NCI-H1417 treated with DMSO at 0.1 percent for 48 hours (cell line): ENCODE measurements at places on chromosomes 16 and 17.

DNA sequence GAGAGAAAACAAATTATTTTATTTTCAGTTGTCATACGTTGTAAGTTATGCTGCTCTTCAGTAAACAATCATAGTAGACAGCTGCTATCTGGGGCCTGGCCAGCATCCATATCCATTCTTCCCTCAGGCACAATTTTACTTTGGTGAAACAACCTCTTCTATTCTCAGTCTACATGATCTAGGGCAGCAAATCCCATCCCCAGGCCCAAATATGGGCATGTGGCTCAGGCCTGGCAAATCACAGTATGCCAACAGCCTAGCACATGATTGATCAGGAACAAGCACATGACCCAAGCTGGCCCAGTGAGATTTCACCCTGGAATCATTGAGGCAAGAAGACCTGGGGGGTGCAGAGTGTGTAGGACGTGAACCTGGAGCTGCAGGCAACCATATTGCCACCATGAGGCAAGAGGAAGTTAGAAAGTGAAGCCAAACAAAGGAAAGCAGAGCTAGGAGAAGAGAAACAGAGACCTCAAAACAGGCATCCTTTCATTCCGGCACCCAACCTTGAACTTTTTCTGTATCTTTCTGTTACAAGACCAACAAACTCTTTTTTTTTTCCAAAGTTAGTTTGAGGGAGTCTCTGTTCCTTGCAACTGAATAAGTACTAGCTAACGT is 10.3 kb upstream of the ABCC12 start:
- DNase-seq, result no peak

DNA sequence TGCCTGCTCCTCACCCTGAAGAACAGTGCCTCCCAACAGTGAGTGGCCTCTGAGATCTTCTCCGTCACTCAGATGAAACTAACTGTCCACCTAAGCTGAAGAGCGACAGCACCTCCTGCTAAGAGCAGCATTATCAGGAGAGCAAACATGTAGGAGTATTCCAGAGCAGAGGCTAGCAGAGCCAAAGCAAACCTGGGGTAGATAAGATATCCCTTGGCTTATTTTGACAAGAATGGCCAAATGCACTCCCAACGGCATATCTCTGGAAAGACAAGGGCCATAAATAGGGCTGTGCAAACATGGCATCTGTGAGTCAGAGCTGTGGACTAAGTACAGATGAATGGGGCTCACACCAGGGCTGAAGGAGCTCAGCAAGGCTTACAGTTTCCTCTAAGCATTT is 96.3 kb downstream of the NDEL1 start:
- DNase-seq, result no peak

- no peak for DNase-seq
Observed at GRCh38 chr17:7111784-7112509, 2.7 kb downstream of the ASGR2 start.

- DNase-seq, result no peak
Observed at GRCh38 chr17:59361916-59362810, 30.7 kb downstream of the YPEL2 start.

- no peak for DNase-seq
Observed at GRCh38 chr17:39027455-39028035, 60.3 kb upstream of the FBXO47 start.

GRCh38 chr16:6684076-6684673 is 648.5 kb upstream of the RBFOX1 start:
- DNase-seq, result no peak

GRCh38 chr17:29109477-29110371 is 66.8 kb downstream of the PIPOX start:
- no peak for DNase-seq

DNA sequence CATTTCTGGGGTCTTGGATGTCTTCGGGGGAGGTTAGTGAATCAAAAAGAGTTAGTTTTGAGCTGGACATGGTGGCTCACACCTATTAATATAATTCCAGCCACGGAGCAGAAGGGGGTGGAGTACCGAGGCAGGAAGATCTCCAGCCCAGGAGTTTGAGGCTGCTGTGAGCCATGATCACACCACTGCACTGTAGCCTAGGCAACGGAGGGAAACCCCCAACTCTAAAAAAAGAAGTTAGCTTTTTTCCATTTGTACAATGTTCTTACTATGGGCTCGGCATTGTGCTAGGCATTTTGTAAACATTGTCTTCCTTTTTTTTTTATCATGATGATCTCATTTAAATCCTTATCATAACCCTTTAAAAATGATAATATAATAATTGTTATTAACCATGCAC is 8.3 kb upstream of the SNF8 start:
- DNase-seq, result no peak

- no peak for DNase-seq
Observed at GRCh38 chr17:82242977-82243647, 14.3 kb downstream of the SLC16A3 start.

DNA sequence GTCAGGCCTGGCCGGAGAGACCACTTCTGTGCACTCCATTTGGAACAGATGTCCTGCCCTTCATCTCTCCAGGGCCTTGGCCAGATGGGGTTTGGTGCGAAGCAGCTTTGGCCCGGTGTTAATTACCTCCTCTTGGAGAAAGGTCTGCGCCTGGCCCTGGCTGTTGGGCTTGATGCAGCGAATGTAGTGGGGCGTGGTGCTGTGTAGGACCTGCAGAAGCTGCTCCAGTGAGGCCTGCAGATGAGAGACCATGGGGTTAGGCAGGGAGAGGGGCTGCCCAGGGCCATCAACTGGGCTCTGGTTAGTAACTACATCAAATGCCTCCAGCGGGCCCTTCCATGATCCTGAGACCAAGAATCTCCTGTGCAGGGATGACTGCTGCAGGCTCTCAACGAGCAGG is 18.7 kb downstream of the ZNHIT3 start:
- DNase-seq, result no peak

DNA sequence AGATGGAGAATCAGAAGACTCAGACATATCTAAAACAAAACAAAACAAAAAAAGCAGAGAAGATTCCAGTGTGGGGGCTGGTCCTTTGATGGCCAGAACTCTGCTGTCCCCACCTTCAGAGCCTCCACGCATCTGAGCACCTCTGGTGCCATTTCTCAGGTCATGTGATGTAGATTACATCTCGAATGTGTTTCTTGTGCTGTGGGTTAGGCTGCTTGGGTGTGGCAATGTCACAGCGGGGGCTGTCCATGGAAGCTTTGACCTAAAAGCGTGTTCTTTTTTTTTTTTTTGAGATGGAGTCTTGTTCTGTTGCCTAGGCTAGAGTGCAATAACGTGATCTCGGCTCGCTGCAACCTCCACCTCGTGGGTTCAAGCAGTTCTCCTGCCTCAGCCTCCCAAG is 51.2 kb downstream of the PLD6 start:
- no peak for DNase-seq

DNA sequence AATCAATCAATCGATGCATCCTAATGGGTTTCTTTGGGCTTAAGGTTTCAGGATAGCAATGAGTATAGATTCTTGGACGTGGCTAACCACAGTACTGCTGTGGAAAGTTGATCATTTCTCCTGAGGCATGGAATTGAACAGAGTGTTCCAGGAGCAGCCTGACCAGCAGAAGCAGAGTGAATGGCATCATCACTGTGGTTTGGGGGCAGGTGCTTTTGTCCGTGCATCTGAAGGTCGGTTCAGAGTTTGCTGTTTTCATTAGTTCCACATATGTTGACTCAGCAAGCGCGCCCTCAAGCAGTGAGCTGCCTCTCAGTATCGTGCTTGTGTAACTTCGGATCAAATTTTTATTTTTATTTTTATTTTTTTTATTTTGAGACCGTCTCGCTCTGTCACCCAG is 24.9 kb downstream of the KIAA0513 start:
- DNase-seq, result no peak

- no peak for DNase-seq
Observed at GRCh38 chr16:66475232-66475631, 48.1 kb downstream of the BEAN1 start.
